ENCODE measurements at places on chromosomes 13 and 19.

- DNase-seq: no peak
Measured at GRCh38 chr19:5372572-5373200, 32.1 kb upstream of the PTPRS start.

DNA sequence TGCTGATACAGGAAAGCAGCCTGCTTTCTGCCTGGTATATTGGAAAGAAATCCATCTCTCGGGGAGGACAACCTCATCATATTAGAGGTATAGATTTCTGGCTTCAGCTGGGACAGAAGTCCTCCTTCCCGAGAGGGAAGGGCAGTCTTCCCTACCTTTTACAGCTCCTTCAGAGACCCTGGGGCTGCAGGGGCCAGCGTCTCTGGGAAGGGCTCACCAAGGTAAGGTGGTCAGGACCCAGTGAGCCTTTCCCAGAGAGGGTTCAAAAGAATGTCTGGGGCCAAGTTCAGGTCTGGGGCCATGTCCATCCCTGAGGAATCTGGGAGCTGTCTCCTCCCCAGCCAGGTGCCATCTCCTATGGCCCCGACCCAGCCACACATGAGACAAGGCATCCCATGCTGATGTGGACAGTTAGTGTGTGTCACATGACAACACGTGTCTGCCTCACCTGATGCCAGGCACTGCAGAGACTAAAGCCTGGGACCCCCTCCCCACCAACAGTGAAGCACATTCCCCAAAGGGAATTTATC is 136.4 kb downstream of the URI1 start:
- no peak for DNase-seq

DNA sequence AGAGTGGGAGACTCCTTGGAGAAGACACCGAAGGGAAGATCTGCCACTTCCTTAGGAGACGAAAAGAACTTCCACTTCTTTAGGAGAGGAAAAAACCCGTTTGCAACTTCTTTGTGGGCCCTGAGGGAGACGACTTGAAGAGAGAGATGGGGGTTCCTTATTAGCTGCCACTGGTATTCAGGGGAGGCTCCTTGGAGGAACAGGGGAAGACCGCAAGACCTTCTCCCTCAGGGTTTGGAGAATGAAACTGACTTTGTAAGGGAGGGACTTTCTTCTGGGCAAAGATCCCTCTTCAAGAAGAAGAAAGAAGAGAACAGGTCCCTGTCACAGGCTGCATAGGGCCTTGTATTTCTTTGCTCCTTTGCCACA is 416 bp downstream of the BCKDHA start:
- no peak for DNase-seq

DNA sequence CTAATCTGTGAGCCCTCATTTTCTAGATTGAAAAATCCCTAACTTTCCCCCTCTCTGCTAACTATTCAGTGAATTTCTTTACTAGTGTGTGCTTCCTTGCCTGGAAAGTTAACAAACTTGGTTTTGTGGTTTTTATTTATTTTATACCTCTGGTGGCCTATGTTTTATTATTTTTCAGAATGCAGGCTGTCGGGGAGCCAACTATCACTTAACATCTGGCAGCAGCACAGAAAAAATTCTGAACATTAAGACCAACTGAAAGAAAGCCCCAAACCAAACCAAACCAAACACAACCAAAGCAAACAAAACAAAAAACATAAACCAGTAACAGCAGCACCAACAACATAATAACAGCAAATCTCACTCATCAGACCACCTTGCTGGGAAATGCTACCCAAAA is 109.0 kb upstream of the KL start:
- DNase-seq: no peak

- DNase-seq: no peak
Measured at GRCh38 chr13:89380101-89380500, 1708.9 kb downstream of the SLITRK5 start.

GRCh38 chr19:8307400-8307964 is 676 bp downstream of the CD320 start:
- no peak for DNase-seq

GRCh38 chr19:39405958-39406655 is 540 bp upstream of the ZFP36 start:
- no peak for DNase-seq

GRCh38 chr19:57280962-57281400 is 696 bp downstream of the ZNF460 start:
- no peak for DNase-seq

GRCh38 chr13:101123028-101123427 is 293.3 kb downstream of the NALCN start:
- no peak for DNase-seq

GRCh38 chr19:43624933-43625332 is 5.5 kb upstream of the ZNF428 start:
- no peak for DNase-seq

- DNase-seq: no peak
Measured at GRCh38 chr13:91988331-91988730, 589.9 kb downstream of the GPC5 start.

DNA sequence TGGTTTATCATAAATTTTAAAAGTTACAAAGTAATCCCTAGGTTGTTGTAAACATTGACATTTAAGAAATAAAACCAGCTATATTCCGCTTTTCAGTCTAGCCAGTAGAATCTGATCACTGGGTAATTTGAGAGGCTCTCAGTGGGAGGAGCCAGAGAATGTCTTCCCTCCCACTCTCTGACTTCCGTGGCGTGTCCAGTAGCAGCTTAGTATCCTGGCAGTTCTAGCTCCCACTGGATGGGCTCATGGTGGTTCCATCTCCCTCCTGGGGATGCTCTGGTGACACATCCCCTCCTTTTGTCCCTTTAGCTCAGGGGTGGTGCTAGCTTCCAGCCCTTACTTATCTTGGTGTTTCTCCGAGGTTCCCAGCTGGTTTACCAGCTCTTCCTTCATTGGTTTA is 34.5 kb downstream of the MTUS2 start:
- DNase-seq: no peak

GRCh38 chr19:14972676-14973075 is 7.0 kb downstream of the SLC1A6 start:
- no peak for DNase-seq

- DNase-seq: no peak
Measured at GRCh38 chr19:3987619-3988371, 2.5 kb upstream of the EEF2 start.

- no peak for DNase-seq
Measured at GRCh38 chr13:33087091-33087490, 70.9 kb downstream of the KL start.

DNA sequence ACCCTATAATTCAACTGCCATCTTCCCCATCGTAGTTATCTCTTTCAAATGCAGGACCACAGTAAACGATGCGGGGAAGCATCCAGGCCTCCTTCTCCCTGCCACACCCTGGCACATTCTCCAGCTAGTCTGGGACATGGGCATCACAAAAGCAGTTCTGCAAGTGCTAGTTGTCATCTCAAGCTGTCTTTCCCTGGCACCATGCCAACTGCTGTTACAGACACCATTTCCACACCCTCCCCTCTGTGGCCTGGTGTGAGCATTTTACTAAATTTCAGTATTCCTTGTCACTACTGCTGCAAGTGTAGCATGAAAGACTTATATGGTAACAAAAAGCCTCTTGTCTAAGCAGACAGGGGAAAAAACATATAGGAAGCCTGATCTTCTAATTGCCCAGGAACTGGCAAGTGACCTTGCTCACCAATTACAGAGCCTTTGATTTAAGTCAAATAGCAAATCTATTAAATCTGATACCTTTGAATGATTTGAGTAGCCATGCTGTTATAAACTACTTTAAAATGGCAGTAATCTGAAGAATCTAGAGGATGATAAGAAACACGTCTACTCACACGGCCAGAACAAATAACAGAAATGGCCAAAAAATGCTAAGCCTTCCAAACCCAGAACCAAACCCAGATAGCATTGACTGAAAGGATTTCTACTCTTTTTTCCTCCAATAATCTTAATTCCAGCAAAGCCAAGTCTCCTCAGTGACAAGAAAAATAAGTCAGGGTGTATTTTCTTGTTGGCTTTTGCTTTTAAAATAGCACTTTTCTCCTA is 179.0 kb downstream of the NUFIP1 start:
- no peak for DNase-seq

- DNase-seq: no peak
Measured at GRCh38 chr19:14198384-14199376, 7.3 kb downstream of the ADGRL1 start.

DNA sequence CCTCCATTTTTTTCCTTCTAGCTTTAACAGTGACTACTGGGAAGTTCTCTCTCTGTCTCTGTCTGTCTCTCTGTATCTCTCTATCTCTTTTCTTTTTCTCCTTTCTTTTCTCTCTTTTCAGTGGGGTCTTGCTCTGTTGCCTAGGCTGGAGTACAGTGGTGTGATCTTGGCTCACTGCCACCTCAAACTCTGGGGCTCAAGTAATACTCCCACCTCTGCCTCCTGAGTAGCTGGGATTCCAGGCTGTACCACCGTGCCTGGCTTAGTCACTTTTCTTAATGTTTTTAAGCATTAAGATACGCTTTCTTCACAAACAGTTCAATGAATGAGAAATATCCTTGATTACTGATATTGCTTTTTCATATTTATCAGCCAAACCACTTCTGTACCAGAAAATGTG is 13.1 kb downstream of the PCCA start:
- DNase-seq: no peak

- no peak for DNase-seq
Measured at GRCh38 chr19:52679598-52679997, 41.4 kb upstream of the ZNF83 start.

- no peak for DNase-seq
Measured at GRCh38 chr19:16272945-16273344, 51.7 kb upstream of the KLF2 start.

DNA sequence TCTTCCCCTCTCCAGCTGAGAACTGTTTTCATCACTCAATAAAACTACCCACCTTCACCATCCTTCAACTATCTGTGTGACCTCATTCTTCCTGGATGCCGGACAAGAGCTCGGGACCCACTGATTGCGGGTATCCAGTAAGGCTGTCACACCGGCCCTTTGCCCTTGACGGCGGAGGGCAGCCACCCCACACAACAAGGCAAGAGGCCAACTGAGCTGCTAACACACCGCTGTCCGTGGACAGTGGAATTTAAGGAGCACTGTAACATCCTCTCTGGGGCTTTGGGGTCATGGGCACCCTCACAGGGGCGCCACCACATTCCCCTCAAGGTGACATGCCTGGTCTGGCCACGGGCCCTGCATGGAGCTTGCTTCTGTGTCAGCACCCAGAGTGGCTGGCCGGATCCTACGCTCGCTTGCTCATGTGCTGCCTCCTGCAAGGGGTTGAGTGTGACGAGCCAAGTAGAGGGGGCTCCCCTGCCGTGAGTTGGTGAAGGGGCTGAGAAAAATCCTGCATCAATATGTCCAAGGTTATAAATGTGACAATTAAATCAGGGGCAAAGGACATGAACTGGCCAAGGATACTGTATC is 31.4 kb downstream of the LHFPL6 start:
- no peak for DNase-seq

GRCh38 chr19:14113762-14114414 is 3.7 kb downstream of the PRKACA start:
- no peak for DNase-seq

DNA sequence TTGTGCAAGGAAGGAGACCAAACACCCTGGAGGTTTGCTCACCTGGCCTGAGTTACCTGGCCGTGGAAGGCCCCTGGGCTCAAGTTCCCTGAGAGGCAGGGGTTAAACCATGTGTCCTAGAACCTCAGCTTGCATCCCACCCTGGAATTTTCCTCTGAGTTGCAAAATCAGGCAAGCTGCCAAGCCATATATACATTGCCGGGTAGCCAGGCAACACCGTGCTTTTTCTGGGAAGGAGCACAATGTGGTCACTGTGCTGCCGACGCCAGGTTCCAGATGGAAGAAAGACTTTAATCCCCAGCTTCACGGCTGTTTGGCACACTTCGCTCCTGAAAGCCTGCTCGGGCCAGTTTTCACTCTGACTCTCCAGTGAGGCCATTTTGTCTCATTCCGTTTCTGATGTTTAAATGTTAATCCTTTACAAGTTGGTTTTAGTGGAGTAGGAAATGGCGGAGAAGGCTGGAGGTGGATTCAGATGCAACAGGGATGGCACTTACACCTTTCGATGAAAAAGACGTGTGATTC is 60.1 kb upstream of the PEG3 start:
- DNase-seq: no peak

DNA sequence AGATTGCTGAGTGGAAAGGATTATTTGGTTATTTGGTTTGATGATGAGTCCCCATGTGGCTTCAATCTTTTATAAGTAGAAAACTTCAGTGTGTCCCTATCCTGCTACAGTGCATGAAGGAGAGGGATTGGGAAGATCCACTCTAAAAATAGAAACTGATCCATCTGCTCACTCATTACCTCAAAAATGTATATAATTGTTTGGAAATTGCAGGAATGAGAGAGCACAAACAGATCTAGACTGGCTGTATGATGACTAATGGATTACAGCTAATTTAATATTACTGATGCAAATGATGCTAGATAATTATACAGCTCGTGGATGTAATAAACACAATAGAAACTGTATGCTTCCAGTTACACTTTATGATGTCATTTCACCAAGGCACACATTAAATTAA is 625.3 kb upstream of the PRR20A start:
- no peak for DNase-seq

DNA sequence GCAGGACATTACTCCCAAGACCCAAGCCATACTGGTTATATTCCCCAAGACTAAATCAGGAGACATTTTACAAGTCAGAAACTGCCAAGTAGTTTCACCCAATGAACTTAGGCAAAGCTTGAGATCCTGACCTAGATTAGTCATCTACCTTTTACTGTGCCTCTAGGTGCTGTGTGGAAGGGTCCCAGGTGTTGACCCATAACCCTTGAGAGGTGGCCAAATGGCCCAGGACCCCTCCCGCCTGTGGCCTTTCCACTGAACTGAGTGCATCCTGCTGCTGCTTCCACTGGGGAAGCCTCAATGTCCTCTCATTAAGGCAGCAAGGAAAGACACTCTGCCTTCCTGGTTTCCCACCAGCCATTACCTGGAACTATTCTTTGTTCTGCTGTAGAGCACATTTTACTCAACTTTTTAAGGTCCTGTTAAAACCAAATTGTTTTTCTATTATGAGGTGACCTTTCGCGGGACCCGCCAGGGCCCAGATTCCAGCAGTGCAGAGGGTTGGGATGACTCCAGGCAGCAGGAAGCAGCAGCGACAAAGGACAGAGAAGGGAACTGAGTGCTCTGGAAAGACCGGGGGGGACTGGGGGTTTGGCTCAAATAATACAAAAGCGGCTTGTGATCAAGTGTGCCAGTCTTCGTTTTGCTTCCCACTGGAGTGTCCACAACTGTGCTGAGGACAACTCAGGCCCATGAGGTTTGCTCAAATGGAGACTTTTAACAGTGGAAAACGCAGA is 27.1 kb downstream of the ANKRD10 start:
- no peak for DNase-seq

DNA sequence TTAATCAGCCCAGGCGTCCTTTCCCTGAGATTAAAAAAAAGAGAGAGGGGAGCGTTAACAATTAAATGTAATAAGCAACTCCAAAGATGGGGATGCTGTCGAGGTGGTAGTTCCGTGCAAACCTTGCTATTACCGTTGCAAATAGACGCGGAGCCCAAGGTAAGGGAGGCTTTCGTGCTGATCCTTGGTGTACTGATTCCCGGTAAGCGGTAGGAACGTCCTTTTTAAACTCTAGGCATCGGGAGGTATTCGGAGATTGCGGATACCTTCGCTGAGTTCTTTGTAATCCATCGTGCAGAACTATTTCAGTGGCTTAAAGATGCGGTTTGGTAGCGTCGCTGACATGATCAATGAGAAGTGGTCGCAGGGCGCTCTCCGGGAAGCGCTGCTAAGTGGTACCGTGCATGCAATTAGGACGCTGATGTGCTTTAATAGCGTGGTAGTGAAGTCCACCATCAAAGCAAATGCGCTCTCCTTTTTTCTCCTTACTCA is 3.1 kb downstream of the SLITRK5 start:
- DNase-seq: no peak

GRCh38 chr13:23394821-23395220 is 38.7 kb downstream of the SACS start:
- DNase-seq: no peak

GRCh38 chr19:50509366-50509765 is 1.6 kb downstream of the JOSD2 start:
- no peak for DNase-seq
